Natural killer cell (primary cell): ENCODE measurements at places on chromosomes 12 and 14. TPM values are rescaled to one million over a fixed set of nuclear protein-coding genes. Genes with fewer than 3 reads are reported as not detected.

Gene FOXN4
- total RNA-seq, result not detected

- no peak for DNase-seq
- H3K4me1 ChIP-seq, result peaks cover 34% of the 10 kb centered on the region
- no peak overlapping the region for H3K27ac ChIP-seq
- no peak overlapping the region for H3K4me3 ChIP-seq
- peaks cover 3% of the 10 kb centered on the region for H3K36me3 ChIP-seq
- H3K27me3 ChIP-seq, result no peaks in the 10 kb centered on the region
Measured at GRCh38 chr14:22884076-22884737, 1.2 kb downstream of the REM2 start.

GRCh38 chr12:88725592-88726143 lies 145.4 kb upstream of the KITLG start:
- no peaks in the 10 kb centered on the region for H3K36me3 ChIP-seq
- no peak overlapping the region for H3K4me3 ChIP-seq
- no peaks in the 10 kb centered on the region for H3K27me3 ChIP-seq

DNA sequence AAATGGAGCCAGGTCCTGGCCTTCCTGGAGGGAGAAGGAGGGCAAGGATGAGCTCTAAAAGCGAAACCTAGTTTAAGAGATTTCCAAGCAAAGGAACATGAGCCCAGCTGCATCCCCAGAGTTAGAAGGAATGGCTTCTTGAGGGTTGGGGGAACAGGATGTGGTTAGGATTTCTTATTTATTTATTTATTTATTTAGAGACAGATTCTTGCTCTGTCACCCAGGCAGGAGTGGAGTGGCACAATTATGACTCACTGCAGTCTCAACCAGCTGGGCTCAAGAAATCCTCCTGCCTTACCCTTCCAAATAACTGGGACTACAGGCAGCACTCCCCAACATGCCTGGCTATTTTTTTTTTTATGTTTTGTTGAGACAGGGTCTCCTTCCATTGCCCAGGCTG lies 25.3 kb upstream of the TMEM106C start:
- H3K27me3 ChIP-seq, result peaks cover 21% of the 10 kb centered on the region
- no peak for DNase-seq
- H3K36me3 ChIP-seq, result no peaks in the 10 kb centered on the region
- no peak overlapping the region for H3K4me3 ChIP-seq
- no peak overlapping the region for H3K27ac ChIP-seq
- peaks cover 26% of the 10 kb centered on the region for H3K4me1 ChIP-seq

DNA sequence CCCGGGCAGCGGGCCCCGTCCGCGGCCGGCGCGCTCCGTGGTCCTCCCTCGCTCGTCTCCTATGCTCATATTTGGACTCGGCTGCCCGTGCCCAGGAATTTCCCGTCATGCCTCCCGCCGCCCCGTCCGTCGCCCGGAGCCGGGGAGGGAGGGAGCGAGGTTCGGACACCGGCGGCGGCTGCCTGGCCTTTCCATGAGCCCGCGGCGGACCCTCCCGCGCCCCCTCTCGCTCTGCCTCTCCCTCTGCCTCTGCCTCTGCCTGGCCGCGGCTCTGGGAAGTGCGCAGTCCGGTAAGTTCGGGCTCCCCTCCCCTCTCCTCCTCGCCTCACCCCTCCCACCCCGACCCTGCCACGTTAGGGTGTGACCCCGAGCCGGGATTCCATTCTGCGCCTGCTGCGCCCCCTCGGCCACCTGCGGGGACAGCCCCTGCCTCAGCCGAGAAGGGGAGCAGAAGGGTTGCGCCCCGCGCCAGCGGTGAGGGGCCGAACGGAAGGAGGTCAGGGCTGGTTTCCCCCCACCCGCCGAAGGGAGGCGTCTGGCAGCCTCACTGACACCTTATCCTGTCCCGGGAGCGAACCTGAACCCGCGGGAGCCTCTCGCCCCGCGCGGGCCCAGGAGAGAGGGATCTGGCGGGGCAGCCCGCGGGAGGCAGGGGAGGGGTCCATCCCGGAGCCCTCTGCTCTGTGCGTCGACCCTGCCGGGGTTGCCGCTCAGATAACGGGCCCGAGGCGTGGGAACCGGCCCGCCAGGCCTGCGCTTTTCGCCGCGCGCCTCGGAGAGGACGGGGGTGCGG lies at the start of gene MSRB3:
MSRB3 (plus strand) TSS at position 108 of the 793 bp plus-strand sequence. CDS start 29,897 bp downstream, outside the sequence.
- peaks cover 14% of the 10 kb centered on the region for H3K27me3 ChIP-seq
- peak within 1 kb of the TSS; percentile 62 for H3K4me3 ChIP-seq
- DNase-seq, result no peak
- no peak within 1 kb of the TSS for H3K27ac ChIP-seq

GRCh38 chr14:56581041-56581727 lies 1.6 kb downstream of the TMEM260 start:
- peaks cover 6% of the 10 kb centered on the region for H3K4me1 ChIP-seq
- no peak overlapping the region for H3K4me3 ChIP-seq
- peaks cover 4% of the 10 kb centered on the region for H3K36me3 ChIP-seq
- H3K27me3 ChIP-seq, result no peaks in the 10 kb centered on the region
- DNase-seq, result no peak
- H3K27ac ChIP-seq, result no peak overlapping the region

- H3K4me3 ChIP-seq, result no peak overlapping the region
- peaks cover 24% of the 10 kb centered on the region for H3K36me3 ChIP-seq
- peaks cover 14% of the 10 kb centered on the region for H3K4me1 ChIP-seq
- H3K27me3 ChIP-seq, result no peaks in the 10 kb centered on the region
Measured at GRCh38 chr14:99430491-99430890, 50.2 kb downstream of the SETD3 start.
